ENCODE measurements at places on chromosomes 7 and 10. TPM values are rescaled to one million over a fixed set of nuclear protein-coding genes. Genes with fewer than 3 reads are reported as not detected.

The POP7 gene
- 28.7 TPM for total RNA-seq

The HECW1 gene
- not detected for total RNA-seq

The CPN1 gene
- total RNA-seq, result not detected

The KDM7A gene
- total RNA-seq, result 3.7 TPM

The ZNF804B gene
- total RNA-seq, result not detected

The CHST15 gene
- 17.5 TPM for total RNA-seq

The OR2A1 gene
- not detected for total RNA-seq
